ENCODE measurements at places on chromosomes 3 and 15. TPM values are rescaled to one million over a fixed set of nuclear protein-coding genes. Genes with fewer than 3 reads are reported as not detected.

SPINK8 gene
- polyA plus RNA-seq = 0.49 TPM

CAMKV gene
- 0.27 TPM for polyA plus RNA-seq

DNA sequence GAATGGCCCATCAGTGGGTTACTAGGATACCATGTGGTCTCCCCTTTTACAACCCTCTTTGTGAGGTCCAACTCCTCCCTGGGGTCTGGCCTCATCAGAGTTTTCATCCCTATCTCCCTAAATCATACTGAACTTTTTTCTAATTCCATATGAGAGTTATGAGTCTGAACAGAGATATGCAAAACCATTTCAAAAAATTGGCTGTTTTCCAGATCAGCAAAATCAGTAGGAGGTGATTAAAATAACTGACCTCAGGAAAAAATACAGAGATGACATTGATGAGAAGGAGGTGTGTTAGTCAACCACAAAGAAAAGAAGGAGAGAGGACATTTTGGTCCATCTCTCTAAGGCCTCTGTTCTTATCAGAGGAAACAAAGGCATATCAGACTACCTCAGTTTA lies 200.8 kb upstream of the CFAP20DC start:
- no peak for DNase-seq
- no peak overlapping the region for H3K4me3 ChIP-seq
- no peaks in the 10 kb centered on the region for H3K27me3 ChIP-seq
- peaks cover 15% of the 10 kb centered on the region for H3K4me1 ChIP-seq
- H3K27ac ChIP-seq = no peak overlapping the region

DNA sequence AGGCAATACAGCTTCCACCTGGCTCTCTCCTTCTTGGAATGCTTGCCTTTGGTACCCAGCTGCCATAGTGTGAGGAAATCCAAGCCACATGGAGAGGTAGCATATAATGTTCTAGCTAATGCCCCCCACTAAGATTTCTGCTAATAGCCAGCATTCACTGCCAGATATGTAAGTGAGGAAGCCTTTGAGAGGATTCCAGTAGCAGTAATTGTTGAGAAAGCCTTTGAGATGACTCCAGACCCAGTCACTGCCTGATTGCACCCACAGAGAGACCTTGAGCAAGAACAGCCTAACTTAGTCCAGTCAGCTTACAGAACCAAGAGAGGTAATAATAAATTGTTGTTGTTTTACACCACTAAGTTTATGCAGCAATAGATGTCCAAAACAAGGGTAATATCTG lies 63.1 kb downstream of the STRIT1 start:
- DNase-seq = no peak
- H3K36me3 ChIP-seq = no peaks in the 10 kb centered on the region
- H3K4me3 ChIP-seq = no peak overlapping the region
- no peak overlapping the region for H3K27ac ChIP-seq
- peaks cover 17% of the 10 kb centered on the region for H3K4me1 ChIP-seq

- H3K4me3 ChIP-seq = no peak overlapping the region
- DNase-seq = no peak
These were observed 42.2 kb downstream of the ILDR1 start for GRCh38 chr3:121979734-121980449.

DNA sequence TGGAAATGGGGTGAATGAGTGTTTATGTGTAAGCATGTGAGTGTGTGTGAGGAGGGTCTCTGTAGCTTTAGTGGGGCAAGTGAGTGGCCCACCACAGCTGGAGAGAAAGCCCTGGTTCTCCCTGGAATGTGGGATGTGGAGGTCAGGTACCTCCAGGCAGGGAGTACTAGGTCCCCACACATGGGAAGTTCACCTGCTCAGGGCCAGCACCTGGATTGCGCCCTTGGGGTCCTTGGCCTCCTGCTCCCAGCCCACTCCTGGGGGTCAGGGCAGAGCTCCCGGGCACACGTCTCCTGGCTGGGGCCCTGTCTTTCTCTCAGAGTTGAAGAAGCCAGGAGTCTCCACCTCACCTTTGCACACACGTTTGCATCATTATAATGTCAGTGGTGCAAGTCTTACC lies 40.0 kb upstream of the TMCC1 start:
- DNase-seq = no peak
- H3K4me3 ChIP-seq = no peak overlapping the region
- peaks cover 2% of the 10 kb centered on the region for H3K4me1 ChIP-seq
- H3K36me3 ChIP-seq = no peaks in the 10 kb centered on the region

DNA sequence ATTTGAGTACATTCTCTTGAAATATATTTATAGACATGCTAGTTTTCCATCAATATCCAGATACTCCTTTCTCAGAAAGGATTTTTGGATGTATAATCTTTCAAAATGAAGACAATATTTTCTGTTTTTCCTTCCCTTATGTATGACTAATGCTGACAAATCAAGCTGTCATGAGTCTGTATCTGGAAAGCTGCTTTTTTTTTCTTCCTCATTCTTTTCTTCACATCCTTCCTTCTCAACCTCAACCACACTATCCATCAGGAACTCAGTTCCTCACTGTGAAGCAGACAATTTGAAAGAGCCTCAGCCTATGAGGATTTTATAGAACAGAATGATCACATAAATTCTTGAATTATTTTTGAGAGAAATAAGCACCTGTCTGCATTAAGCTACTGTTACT lies 335.9 kb upstream of the EPHA6 start:
- no peaks in the 10 kb centered on the region for H3K36me3 ChIP-seq
- no peak for DNase-seq
- no peak overlapping the region for H3K27ac ChIP-seq

FBXL2 gene
- polyA plus RNA-seq = 7.2 TPM

GRCh38 chr3:159923956-159924355 lies 64.7 kb upstream of the IL12A start:
- DNase-seq = no peak
- no peaks in the 10 kb centered on the region for H3K4me1 ChIP-seq
- no peak overlapping the region for H3K4me3 ChIP-seq
- no peaks in the 10 kb centered on the region for H3K27me3 ChIP-seq

GRCh38 chr15:100193277-100193860 lies 148.4 kb downstream of the ADAMTS17 start:
- DNase-seq = no peak
- H3K4me3 ChIP-seq = no peak overlapping the region
- peaks cover 2% of the 10 kb centered on the region for H3K27me3 ChIP-seq

DNA sequence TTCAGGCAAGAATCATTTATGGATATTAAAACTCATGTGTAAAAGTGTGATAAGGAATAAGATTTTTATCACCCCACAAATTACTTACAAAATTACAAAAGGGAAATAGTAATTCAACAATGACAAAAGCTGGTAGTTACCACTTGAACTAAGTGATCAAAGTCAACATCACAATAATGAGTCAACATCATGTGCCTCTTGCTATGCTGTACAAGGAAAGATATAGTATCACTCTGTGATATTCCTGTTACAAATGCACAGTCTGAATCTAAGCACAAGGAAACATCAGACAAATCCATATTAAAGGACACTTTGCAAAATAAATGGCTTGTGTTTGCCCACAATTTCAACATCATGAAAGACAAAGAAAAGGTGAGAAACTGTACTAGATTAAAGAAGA lies 90.5 kb upstream of the PLCL2 start:
- no peak overlapping the region for H3K4me3 ChIP-seq
- H3K27ac ChIP-seq = no peak overlapping the region
- no peak for DNase-seq
- H3K36me3 ChIP-seq = no peaks in the 10 kb centered on the region

SLC12A1 gene
- 0.14 TPM for polyA plus RNA-seq

RNF7 gene
- polyA plus RNA-seq = 84.7 TPM
